ENCODE measurements at places on chromosomes 6 and 20.

DNA sequence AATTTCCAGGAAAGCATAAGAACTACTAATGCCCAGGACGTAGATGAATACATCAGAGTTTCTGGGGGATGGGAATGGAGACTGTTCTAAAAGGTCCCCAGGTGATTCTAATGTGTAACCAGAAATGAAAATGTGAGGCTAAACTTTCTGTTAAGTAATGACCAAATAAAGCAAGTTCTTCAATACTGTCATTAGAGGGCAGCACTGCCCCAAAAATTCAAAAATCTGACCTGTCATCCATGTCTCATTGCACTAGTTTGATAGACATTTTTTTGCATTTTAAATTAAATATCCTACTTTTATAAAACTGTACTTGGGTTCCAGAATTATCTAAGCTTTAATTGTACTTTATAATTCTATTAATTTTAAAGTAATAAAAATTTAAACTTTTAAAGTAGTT lies 94.9 kb downstream of the RFX6 start:
- no peak for DNase-seq

- no peak for DNase-seq
These were observed 33.1 kb upstream of the RNF8 start for GRCh38 chr6:37320646-37321045.

GRCh38 chr6:51529240-51529639 lies 558.2 kb downstream of the PKHD1 start:
- no peak for DNase-seq

DNA sequence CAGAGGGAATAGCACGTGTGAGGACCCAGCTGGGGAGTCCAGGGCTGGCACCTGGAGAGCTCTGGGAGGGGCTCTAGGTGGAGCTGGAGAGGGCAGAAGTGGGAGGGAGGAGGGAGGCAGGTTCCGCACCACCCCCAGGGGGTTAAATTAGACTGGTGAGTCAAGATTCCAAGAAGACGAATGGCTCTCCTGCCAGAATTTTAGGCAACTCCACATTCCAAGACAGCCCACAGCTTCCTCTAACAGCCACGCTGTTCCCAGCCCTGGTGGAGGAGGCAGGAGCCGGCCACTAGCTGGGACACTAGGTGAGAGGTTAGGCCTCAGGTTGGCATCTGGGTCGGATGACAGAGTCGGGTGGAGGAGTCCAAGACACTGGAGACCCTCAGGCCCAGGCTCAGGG lies 60.2 kb downstream of the TFAP2C start:
- DNase-seq, result no peak

DNA sequence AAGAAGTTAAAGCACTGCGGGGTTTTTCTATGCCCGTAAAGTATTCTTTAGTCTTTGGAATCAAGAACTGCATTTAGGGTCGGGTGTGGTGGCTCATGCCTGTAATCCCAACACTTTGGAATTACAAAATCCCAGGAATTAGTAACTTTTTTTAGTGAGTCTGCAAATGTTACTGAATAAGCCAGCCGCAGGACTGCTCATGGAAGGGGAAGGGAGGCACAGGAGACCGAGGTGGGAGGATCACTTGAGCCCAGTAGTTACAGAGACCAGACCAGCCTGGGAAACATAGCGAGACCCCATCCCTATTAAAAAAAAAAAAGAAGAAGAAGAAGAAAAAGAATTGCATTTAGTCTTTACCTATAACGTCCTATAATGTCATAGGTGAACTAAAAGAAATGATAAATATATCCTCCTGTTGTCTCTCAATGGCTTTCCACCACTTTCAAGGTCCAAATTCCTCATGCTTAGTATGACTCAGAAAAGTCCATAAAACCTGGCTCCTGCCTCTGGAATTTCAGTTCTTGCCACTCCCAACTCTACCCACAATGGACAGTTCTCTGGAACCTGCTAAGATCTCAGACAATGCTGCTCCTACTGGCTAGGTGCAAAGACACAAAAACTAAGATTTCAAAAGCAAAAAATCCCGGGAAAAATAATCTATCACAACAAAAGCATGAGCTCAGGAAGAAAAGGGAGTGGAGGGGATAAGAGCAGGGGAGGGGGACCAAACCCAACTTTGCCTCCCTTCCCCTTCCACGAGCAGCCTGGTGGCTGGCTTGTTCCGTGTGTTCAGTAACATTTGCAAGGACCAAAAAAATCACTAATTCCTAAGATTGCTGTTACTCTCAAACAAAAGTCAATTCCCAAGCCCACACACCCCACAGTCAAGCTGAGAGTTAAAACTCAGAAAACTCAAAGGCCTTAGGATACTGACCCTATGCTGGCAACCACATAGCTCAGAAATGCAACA lies 39.0 kb downstream of the B4GALT5 start:
- DNase-seq, result no peak

DNA sequence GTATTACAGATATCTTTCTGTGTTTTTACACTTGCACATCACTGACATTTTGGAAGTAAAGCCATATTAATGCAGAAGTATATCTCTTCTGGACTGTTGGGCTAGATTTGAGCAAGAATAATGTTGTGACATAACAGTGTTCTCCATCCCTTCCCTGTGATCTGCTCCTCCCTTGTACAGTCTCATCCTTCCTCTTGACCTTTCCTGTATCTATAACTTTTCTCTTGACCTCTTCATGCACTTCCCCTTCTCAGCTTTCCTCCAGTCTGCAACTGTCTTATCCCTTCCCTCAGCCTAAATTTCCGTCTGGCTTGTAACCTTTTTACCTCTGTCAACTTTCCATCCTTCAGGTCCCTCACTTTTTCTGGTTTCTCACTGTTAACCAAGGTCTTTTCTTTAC lies 29.8 kb downstream of the NCOA3 start:
- no peak for DNase-seq

GRCh38 chr6:107809966-107810365 lies 14.1 kb downstream of the SCML4 start:
- DNase-seq, result no peak

DNA sequence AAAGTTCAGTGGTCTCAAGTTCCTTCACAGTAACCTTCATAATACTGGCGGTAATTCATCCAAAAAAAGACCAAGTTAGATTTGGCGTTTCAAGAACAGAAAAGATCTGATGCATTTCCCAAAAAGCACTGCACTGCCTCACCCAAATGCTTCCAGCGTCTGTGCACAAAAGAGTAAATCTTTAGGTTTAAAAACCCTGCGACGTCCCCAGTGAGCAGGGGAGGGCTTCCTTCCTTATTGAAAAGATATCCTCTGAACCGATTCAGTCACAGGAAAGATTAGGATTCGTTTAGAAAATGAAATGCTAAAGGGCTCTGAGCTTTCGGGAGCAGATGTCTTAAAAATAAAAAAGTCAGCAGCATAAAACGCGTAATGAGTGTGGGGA lies 654 bp downstream of the TBC1D7 start:
- DNase-seq, result no peak

DNA sequence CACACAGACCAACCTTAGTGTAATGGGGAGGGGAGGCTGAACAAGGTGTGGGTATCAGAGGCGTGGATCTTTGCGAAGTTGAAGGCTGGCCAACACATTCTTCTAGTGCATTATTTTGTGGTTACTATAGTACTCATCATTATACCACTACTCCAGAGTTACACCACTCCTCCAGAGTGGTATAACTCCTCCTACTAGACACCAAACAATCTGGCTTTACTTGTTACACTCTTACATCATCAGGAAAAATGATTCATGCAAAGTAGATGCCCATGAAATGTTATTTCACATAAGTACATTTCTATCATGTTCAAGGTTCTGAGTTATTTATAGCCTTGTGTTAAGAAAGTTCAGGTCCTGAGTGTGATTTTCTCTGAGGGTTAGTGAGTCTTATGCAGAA lies 443.1 kb upstream of the OPRM1 start:
- DNase-seq, result no peak

DNA sequence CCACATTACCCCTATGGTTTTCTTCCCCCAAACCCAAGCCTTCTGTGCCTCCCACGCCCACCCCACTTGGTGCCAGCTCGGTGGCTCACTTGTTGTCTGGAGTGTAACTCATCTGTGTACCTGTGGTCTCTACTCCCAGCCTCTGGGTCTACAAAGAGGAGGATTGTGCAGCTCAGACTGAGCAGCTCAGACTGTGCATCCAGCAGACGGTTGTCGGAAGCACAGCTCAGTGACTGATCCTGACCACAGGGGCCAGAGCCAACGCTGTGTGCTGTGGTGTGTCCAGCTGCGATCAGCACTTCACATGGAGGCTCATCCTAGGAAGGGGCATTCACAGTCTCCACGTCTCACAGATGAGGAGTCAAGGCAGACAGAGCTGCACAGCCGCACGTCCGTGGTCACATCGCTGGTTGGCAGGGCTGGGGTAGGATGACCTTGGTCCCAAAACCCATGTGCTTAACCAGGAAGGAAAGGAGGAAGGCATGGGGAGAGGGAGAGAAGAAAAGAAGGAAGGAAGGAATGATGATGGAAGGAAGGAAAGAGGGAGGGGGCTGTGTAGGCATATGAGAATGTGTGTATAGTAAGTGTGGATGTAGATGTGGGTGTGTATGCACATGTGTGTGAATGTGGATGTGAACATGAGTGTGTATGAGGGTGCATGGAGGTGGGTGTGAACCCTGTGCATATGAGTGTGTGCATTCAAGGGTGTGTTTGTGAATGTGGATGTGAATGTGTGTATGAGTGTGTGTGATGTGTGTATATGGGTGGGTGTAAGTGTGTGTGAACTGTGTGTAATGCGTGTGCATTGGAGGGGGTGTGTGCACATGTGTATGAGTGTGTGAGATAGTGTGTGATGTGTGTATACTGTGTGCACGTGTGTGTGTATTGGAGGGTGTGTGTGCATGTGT lies 28.2 kb upstream of the STX16 start:
- no peak for DNase-seq

GRCh38 chr6:149211046-149211571 lies 106.4 kb upstream of the TAB2 start:
- DNase-seq, result no peak

DNA sequence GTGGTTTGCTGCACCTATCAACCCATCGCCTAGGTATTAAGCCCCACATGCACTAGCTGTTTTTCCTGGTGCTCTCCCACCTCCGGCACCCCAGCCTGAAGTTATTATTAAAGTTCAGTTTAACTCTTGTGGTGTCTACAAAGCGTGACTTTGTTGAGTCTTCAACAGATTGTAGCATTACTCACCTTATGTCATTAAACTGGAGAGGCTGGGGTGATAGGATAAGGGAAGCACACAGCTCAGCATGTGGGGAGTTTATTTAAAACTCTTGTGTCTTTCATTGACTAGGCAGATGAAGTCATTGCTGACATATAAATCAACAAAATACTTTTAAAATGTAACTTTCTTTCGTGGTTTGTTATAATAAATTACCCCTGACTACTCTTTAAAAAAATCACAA lies 84.7 kb upstream of the GCM1 start:
- DNase-seq, result no peak

DNA sequence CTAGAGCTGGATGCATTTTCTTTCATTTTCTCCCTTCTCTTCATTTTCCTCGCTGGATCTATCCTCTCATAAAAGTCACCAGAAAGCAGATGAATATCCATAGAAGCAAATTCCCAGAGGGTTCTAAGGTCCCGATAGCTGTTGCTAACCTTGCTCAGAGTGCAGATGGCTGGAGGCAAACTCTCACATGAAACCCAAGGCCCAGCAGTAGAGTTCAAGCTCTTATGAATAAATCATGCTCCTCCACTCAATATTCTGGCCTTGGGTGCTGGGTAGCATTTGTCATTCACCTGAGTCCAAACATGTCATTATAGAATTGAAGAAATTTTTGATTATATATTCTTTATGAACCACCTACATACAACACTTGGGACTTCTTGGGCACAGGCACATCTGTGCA lies 539.7 kb upstream of the MARCKS start:
- no peak for DNase-seq

DNA sequence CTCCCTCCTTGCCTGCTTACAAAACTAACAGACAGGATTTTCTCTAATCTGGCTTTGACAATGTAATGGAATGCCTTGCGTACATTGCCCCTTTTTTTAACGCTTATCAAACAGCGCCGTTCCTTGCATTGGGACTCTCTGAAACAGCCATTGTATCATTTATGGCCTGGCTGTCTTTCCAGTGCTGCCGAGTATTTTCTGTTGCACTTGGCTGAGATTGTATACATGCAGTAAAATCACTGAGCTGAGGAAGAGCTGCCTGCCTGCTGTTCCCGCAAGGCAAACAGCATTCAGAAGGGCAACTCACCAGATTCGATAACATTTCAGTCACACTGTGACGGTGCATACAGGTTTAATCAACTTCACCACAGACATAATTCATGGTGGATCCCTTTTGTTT lies 106.0 kb downstream of the SH3BGRL2 start:
- no peak for DNase-seq

- DNase-seq, result no peak
These were observed 19.8 kb downstream of the IBTK start for GRCh38 chr6:82227770-82228169.

- no peak for DNase-seq
These were observed 44.1 kb upstream of the ID1 start for GRCh38 chr20:31560746-31561598.

GRCh38 chr20:23492292-23492691 lies 1.4 kb downstream of the CST8 start:
- no peak for DNase-seq

GRCh38 chr6:107717781-107718180 lies 106.3 kb downstream of the SCML4 start:
- DNase-seq, result no peak

DNA sequence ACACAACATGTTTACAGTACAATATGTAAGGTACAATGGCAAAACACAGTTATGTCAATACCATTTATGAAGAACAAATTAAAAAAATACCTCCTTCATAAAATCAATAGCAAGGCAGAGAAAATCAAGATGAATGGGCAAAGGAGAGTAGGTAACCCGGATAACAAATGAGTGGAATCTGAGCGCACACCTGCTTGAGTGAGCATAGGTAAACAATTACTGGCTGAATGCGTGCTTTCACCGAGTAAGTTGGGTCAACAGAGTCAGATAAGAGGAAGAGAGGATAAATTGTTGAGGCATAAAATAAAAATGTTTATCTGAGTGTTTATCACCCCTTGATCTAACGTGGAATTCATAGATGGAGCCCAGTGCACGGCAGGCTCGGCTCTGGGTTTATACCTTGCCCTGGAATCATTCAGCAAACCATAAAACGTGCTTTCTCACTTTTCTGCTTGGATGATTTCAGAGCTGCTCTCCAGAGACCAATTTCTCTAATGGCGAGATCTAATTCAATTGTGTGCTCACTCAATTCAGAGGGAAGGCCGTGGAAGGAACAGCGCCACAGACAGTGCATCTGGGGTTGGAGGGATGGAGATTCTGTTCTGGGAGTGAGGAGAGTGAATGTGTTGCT lies 224.8 kb upstream of the MAP3K7 start:
- DNase-seq, result no peak

GRCh38 chr6:3131695-3132094 lies 13.2 kb downstream of the BPHL start:
- no peak for DNase-seq
